ENCODE measurements at places on chromosomes 4 and X.

- DNase-seq, result no peak
Observed at GRCh38 chr4:89283226-89284009, 24.2 kb downstream of the GPRIN3 start.

DNA sequence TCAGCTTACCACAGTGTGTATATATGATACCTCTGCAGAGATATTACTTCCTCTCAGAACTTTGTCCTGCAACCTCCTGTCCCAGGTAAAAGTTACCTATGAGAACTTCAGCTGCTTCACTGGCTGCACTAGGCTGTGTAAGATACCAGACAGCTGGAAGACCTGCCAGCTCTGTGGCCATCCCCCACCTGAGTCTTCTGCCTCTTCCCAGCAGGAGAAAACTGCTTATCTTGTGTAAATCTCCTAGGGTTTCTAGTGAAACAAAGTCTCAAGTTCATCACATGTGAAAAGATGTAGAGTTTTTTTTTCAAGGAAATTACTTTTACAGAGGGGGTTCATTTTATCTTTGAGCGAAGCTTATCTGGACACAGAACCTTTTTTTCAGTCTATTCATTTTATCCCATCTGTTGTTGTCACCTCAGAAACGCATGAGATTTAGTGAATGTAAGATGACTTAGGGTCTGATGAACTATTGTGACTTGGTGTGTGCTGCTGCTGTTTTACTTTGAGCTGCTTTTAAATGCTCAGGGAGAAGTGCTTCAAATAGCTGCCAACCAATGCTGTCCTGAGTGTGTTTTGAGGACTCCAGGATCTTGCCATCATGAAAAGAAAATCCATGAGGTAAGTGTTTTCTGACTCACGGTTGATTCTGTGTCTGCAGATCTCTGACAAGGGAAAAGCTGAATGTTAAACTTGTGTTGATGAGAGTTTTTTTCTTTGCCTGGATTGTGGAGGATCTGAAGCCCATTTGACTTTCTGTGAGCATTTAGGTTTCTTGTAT, 187.8 kb downstream of the FRAS1 start:
- no peak for DNase-seq

GRCh38 chr4:39305912-39306677, 60.1 kb downstream of the RFC1 start:
- DNase-seq, result no peak

GRCh38 chr4:1637580-1638271, 46.4 kb downstream of the FAM53A start:
- no peak for DNase-seq

GRCh38 chr4:67393699-67394281, 151.5 kb downstream of the CENPC start:
- DNase-seq, result no peak

GRCh38 chr4:85610450-85610849, 135.5 kb downstream of the ARHGAP24 start:
- DNase-seq, result no peak
